ENCODE measurements at places on chromosomes 7 and 10.

GRCh38 chr7:74093671-74094223, 10.1 kb downstream of the LIMK1 start:
- no peak for DNase-seq

DNA sequence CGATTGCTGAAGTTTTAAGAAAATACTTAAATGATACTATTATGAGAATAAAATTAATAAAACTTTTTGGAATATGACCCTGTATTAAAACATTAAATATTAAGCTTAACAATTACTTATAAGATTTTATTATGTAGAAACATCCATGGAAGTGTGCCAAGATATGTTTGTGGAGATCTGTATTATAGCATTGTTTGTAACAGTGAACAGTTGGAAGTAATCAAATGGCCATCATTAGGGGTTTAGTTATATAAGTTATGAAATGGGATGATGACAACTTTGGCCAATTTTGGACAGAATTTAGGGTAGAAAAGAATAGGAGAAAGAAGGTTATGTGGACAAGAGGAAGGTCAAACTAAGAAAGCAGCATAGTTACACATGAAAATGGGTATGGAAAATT, 88.0 kb downstream of the AKAP9 start:
- DNase-seq, result no peak

DNA sequence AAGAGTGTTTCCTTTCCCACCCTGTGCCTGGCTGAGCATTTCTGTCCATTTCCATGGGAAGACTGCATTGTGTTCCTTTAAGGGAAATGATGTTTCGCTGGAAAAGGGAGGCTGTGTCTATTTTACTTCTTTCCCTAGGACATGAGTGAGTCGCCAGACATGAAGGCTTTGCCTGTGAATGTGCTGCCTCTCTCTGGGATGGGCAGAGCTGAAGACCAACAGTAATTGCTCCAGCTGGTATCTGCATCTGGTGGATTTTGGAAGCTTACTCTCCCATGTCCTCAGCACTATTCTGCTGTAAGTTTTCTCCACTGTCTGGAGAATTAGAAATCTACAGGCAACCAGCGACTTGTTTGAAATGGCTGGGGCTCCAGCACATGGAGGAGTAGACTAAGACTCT, 264.6 kb upstream of the BMPER start:
- no peak for DNase-seq

GRCh38 chr10:77571490-77571889, 66.1 kb downstream of the KCNMA1 start:
- no peak for DNase-seq
